ENCODE measurements at places on chromosomes 5 and 9. TPM values are rescaled to one million over a fixed set of nuclear protein-coding genes. Genes with fewer than 3 reads are reported as not detected.

DNA sequence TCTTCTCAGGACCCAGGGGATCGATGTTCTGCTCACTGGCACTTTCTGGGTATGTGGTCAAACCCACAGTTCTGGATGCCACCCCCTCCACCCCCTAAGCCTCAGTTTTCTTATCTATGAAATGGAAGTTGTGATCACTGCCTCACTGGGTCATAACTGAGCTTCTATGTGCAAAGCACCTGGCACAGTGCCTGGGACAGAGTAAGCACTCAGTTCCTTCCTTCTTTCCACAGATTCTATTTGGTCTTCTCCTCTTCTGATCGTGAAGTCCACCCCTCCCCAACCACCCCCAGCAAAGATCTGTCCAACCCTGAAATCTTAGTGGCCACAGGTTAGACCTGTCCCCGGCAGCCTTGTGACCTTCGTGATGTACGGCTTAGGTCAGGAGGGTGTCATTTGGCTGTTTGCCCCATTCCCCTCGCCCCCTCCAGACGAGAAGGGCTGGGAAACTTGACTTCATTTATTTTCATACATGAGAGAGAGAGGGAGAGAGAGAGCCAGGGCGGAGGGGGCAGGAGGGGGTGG lies 181.4 kb downstream of the FGF18 start:
- DNase-seq, result no peak

DNA sequence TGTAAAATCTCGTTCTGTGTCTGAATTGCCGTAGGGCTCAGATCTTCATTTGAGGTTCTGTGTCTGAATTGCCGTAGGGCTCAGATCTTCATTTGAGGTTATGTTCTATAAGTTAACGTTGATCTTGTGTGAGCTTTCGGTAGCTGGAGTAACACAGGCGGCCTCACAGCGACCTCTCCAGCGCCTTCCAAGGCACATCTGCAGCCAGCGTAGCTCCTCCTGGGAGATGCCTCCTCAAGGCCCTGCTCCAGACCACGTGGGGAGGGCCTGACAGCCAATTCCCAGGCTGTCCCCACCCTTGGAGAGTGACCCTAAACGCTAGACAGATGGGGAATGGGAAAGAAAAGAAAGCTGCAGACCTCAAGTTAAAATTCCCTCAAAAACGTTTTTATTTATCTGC lies 8.7 kb upstream of the AHRR start:
- DNase-seq, result no peak

DNA sequence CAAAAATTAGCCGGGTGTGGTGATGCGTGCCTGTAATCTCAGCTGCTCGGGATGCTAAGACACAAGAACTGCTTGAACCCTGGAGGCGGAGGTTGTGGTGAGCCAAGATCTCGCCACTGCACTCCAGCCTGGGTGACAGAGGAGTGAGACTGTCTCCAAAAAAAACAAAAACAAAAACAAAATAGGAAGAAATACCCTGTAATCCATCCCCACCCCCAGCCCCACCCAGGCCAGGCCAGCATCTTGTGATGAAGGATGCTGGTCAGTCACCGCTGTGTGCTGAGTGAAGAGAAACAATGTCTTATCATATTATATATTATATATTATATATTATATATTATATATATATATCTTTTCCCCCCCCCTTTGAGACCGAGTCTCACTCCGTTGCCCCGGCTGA lies 15.4 kb upstream of the CCIN start:
- DNase-seq, result no peak

DNA sequence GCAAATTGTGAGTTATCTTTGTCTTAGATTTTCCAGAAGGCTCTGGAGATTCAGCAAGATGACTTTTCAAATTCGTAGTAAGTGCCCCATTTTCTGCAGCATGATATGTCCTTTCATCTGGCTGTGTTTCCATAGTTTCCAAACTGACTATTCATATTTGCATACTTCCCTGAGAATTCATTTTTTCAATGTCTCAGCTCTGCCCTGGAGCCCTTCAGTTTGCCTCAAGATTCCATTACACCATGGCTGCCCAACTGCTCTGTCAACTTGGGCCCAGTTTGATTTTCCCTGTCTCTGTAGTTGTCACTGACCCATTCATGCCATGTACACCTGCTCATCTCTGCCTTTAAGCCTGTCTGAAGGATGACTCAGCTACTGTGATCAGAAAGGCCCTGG lies 94.2 kb upstream of the RUSC2 start:
- no peak for DNase-seq

Gene PSIP1
- total RNA-seq, result 101 TPM
